Activated CD4-positive, alpha-beta T cell treated with anti-CD3 and anti-CD28 coated beads, Interleukin-2, amount 10 ng/mL, durations not matched to agents 24 days and 14 days (primary cell): ENCODE measurements at places on chromosomes 6 and 20.

- H3K27ac ChIP-seq, result no peak overlapping the region
- H3K27me3 ChIP-seq, result no peaks in the 10 kb centered on the region
- no peaks in the 10 kb centered on the region for H3K4me1 ChIP-seq
- no peaks in the 10 kb centered on the region for H3K36me3 ChIP-seq
- DNase-seq, result no peak
Measured at GRCh38 chr6:49341869-49342268, 121.2 kb downstream of the MMUT start.

GRCh38 chr6:22221211-22221610, 75.6 kb downstream of the PRL start:
- no peaks in the 10 kb centered on the region for H3K36me3 ChIP-seq
- no peak for DNase-seq
- no peak overlapping the region for H3K4me3 ChIP-seq
- H3K27me3 ChIP-seq, result no peaks in the 10 kb centered on the region

GRCh38 chr6:12359036-12359435, 68.9 kb downstream of the EDN1 start:
- H3K27ac ChIP-seq, result no peak overlapping the region
- no peak overlapping the region for H3K4me3 ChIP-seq
- H3K27me3 ChIP-seq, result peaks cover 2% of the 10 kb centered on the region
- no peak for DNase-seq
- no peaks in the 10 kb centered on the region for H3K36me3 ChIP-seq

- no peaks in the 10 kb centered on the region for H3K27me3 ChIP-seq
- peaks cover 54% of the 10 kb centered on the region for H3K4me1 ChIP-seq
- peak overlapping the region; percentile 81 for H3K27ac ChIP-seq
Measured at GRCh38 chr6:11317885-11318771, 85.7 kb upstream of the NEDD9 start.

DNA sequence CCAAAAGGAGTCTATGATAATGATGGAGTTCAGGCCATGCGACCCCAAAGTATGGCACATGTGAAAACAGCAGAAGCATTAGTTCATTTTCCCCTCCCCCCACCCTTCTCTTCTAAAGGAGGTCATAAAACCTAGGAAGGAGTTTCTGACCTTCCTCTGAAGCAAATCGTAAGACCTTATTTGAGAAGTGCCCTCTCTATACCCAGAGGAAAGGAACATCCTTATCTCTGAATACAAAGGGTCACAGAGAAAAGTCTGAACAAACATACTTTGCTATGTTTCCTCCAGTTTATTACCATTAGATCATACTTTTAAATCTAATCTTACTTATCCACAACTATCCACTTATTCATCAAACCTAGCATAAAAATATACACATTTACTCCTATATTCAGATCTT, 48.6 kb downstream of the SLX4IP start:
- no peaks in the 10 kb centered on the region for H3K27me3 ChIP-seq
- H3K4me1 ChIP-seq, result no peaks in the 10 kb centered on the region
- no peak for DNase-seq
- no peak overlapping the region for H3K4me3 ChIP-seq

- peaks cover 81% of the 10 kb centered on the region for H3K36me3 ChIP-seq
- H3K27me3 ChIP-seq, result no peaks in the 10 kb centered on the region
- peaks cover 74% of the 10 kb centered on the region for H3K4me1 ChIP-seq
- no peak overlapping the region for H3K4me3 ChIP-seq
Measured at GRCh38 chr20:38825571-38825900, 20.0 kb downstream of the PPP1R16B start.
